NK-92 treated with Interleukin-12 subunit alpha and Interleukin-12 subunit beta, amount 100 ng/mL, for 24 hours (cell line): ENCODE measurements at places on chromosomes 2 and 18.

DNA sequence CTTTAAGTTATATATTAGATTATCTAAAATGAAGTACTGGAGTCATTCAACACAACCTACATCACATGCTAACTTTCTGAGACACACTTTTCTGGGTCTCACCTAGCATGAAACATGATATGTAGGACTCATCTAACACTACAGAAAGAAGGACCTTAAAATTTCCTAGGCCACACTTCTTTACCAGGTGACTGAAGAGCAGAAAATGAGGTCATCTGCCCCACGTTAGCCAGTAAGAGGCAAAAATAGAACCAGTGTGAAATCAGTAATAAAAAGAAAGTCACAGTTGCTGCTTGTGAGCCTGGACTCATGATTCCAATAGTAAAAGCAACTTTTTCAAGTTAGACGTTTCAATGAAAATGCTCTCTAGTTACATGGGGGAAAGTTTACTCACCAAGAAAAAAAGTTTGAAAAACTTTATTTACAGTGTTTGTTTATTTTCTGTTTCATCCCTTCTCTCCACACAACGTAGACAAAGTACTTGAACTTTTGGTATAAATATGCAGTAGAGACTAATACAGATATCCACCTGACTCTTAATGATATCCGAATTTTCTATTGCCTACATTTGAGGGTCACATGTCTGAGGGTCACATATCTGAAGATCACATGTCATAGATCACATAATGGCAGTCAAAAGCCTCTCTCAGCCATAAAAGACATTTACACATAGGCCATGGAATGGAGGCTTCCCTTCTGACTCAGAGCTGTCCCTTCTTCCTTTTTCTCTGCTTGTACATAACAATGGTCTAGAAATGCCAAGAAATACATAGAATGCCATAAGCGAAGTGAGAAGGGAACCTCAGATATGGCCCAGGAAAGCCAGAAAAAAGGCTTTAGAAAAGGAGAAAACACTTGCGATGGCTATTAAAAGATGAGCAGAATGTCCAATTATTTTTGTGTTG lies 362.9 kb downstream of the ZEB2 start:
- no peak for DNase-seq

DNA sequence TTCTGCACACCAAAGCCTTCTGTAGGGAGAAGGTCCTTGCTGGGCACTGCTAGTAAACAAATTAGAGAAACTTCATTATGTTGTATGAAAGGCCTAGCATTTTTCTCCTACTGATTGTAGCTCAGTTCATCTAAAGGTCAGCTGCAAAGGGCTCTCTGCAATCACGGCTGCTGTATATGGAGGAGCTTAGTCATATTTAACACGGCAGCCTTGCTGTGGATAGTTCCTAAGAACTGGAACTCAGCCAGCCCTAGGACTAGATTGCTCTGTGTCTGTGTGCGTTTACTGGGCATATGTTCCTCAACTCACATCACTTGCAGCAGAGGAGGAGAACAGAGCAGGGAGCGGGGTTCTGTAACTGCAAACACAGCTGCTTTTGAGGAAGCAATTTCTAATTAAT lies 1103.9 kb upstream of the KLHL29 start:
- no peak for DNase-seq

- DNase-seq: no peak
These were observed 79.9 kb downstream of the PARD3B start for GRCh38 chr2:204625135-204625534.

DNA sequence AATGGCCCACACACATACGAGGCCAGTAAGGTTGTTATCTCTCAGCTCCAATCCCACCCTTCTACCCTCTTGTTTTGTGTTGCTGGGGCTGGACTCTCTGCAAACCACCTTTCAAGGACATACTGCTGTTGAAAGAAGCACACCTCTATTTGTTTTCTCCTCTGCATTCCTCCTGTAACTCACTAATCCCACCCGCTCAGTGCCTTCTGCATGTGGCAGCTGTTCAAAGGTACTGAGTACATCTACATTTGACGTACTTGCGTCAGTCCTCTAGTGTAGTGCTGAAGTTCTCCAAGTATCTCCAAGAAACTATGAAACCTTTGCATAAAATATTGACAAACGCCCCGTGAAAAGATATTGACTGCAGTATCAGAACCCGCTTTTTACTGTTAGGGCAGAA lies 310.6 kb downstream of the AFF3 start:
- no peak for DNase-seq

- DNase-seq: no peak
These were observed 7.4 kb downstream of the IL36A start for GRCh38 chr2:113012436-113013335.

DNA sequence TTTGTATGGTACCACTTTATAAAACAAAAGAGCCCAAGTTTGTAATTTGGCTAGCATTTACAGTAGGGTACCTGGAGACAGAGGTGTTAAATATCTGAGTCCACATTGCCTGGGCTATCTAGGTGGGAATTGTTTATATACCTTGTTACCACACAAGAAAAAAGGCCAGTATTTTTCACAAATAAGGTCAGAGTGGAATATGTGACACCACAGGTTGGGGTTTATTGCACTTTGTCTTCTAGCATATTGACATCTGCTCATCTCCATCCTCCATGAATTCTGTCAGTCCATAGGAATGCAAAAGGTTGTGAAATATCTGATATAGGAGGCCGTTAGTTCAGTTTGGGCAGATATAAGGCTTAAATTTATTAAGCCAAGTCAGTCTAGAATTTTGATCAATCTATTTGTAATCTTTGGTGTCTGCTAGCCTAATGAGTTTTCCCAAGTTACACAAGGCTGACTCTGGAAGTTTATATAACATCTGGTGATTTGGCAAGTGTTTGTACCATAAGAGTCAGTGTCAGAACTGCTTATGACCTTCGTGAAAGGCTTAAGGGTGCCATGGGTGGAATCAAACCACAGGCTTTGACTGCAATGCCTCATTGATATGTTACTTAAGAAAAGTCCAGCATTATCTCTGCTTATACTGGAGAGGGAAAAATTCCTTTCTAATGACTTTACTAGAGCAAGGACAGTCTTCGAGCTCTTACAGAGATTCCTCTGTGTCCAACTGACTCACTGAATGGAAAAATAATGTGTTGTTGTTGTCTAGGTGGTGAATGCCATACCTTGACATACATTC lies 11.3 kb upstream of the DPP4 start:
- DNase-seq: no peak

GRCh38 chr2:136139631-136140030 lies 21.7 kb upstream of the CXCR4 start:
- no peak for DNase-seq

DNA sequence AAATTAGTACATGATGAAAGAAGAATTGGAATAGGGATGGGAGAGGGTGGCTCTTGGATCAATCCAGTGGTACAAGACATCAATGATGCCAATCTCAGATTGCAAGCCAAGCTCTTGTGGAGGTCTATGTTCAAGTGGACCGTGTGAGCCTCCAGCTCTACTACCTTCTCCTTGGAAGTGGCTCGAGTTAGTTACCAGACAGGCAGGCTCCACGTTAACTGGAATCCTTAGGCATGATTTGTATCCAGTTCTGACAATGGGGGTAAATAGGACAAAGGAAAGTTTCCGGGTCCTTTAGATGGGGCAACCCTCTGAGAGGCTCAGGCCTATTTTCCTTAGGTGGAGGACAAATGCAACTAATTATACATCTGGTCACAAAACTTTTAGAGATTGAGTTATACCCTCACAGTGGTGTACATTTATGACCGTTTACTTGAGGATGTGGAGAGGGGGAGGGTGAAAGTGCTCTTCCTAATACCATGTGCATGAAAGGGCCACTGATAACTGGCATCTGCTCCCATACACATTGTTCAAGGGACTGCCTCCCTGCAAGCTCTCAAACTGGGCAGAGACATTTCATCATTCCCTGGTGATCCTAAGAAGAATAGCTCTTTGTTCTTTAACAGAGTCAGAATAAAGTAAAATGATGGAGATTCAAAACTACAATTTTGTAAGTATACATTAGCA lies 180.2 kb downstream of the SOCS6 start:
- no peak for DNase-seq

DNA sequence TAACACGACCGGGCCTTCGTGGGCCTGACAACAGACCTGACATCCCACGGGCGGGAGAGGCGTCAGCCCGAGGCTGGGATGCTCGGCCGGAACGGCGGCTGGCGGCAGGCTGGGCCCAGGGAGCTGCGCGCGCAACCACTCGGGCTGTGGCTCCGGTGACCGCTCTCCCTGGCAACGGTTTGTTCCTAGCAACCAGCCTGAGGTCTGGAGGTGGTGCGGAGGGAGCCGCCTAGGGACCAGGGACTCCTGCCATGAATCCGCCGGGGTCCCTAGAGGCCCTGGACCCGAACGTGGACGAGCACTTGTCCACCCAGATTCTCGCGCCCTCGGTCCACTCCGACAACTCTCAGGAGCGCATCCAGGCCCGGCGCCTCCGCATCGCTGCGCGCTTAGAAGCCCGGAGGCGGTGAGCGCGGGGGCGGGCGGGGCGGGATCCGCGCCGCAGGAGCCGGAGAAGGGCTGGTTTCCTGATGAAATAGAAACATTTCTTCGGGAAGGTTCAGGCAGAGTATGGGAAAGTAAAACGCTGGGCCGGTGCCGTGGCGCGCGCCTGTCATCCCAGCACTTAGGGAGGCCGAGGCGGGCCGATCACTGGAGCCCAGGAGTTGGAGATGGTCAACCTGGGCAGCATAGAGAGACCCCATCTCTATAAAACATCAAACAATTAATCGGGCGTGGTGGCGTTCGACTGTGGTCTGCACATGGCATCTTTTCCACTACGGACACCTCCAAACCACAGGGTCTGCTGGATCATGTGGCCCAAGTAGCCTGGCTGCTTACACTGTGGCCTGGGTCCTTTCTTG lies at the start of gene DRC1:
DRC1 (plus strand) TSS at position 182 of the 803 bp plus-strand sequence; CDS start at position 252, 70 bp downstream.
- DNase-seq: no peak

DNA sequence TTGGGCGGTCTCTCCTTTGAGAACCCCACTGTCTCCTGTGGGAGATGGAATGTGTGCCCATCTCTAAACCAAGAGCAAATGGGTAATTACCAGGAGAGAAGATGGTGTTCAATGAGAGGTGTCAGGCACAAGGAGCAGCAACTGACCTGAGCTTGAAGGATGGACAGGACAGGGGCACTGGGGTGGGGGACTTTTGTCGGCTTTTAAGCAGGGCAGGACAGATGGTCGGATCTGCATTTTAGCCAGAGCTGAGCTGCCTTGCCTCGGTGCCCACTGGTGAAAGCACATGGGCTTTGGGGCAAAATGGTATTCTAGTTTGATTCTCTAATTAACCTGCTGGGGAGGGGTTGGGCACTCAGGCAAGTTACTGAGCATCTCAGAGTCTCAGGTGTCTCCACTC lies 98.0 kb downstream of the INHBB start:
- DNase-seq: no peak

- DNase-seq: no peak
These were observed 121.3 kb upstream of the NRXN1 start for GRCh38 chr2:51153236-51153635.

- DNase-seq: no peak
These were observed 60.5 kb upstream of the ZNG1B start for GRCh38 chr2:113376913-113377445.

GRCh38 chr2:226873051-226873620 lies 37.3 kb downstream of the RHBDD1 start:
- no peak for DNase-seq

- DNase-seq: no peak
These were observed 50.9 kb downstream of the FBXO48 start for GRCh38 chr2:68416081-68416675.

GRCh38 chr18:79214056-79214455 lies 144.9 kb downstream of the ATP9B start:
- DNase-seq: no peak

GRCh38 chr2:159755788-159756187 lies 42.2 kb downstream of the CD302 start:
- DNase-seq: peak; percentile 7

GRCh38 chr2:72062336-72062735 lies 85.3 kb downstream of the CYP26B1 start:
- DNase-seq: no peak

DNA sequence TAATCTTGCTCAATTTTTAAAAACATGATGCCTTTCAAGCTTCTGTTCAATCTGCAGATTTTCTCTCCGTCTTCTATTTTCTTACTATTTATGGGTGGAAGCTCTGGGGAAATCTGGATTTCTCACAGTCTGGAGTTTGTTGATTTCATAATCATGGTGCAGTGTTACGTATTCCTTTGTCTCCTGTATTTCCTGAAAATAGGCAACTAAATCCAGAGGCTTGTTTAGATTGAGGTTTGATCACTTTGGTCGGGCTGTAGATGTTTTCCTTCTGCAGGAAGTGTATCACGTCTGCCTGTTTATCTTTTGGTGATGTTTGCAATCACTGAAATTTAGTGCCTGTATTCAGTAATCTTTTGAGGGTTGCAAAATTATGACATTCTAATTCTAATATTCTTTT lies 487.7 kb downstream of the LRRTM4 start:
- no peak for DNase-seq

DNA sequence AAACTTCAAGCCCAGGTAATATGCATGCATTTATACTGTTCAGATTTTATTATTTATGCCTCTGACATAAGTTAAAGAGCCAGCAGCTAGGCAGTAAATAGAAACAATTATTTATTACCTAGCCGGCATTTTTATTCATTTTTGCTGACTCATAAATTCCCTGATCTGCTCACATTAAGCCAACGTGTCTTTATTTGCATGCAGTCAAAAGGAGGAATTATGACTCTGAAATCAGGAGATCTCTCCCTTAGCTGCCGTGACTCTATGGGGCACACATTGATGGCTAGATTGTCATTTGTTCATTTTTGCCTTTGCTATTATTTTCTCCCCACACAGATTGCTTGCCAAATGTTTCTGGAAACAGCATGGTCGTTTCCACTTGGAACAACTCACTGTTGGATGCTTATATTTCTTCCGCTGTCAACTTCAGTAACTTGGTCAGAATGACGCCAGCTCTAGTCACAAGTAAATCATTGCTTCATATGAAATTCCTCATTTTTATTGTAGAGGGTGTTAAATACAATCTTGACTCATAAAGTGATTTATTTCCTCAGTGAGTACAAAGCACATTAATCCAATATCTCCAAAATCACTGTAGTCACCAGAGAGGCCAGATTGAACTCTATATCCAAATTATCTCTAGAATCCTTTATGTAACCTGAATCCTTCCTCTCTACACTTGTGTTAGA lies 15.9 kb upstream of the ZBTB14 start:
- DNase-seq: no peak

DNA sequence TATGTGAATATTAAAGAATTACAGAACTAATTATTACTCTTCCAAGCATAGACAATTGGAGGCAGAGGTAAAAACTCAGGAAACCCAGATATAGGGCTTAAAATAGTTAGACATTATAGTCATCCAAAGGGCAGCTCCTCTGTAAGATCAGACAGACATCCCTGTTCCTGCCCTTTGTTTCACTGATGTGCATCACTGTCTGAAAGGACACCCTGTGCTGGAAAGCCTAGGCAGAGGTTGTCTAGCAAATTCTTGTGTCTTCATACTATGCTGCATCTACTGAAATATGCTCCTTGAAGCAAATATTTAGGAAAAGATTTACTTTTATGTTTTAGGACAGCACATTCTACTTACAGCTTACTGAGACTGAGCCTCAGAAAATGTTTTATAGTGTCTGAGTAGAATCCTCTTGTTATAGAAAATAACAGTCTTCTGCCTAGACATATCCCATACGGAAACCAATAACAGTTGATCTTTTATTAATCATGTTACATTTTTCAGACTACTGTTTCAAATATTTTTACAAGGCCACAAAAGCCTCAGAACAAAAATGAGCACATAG lies 977.3 kb upstream of the CDH2 start:
- no peak for DNase-seq

GRCh38 chr2:192940767-192941166 lies 746.0 kb upstream of the TMEFF2 start:
- no peak for DNase-seq

GRCh38 chr18:24009651-24010333 lies 4.8 kb upstream of the TTC39C start:
- DNase-seq: peak; percentile 26
